ENCODE measurements at places on chromosomes 3 and 15.

DNA sequence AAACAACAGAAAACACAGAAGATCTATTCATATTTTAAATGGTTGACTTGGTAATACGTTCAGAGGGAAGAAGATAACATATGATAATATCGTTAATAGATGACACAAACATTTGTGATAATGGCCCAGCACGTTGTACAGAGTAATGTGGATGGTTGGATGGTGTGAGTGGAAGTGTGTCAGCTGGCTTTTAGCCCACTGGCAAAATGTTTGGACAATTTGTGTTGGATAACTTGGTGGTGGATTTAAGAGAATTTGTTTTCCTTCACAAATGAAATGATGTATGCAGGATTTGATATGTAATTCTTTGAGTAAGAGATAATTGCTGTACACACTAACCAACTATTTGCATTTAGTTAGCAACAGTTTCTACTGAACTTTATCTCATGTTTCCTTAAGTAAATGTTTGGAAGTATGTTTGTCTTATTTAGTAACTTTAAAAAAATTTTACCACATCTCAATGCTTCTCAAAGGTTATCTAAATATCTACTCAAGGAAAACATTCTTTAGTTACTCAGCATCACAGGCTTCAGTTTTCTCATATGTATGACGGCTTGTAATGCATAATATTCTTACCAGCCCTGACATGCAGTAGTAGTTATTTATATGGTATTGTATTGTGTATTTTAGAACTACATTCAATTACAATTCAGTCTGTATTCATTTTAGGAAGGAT, 328.5 kb upstream of the GOLIM4 start:
- no peak for DNase-seq

DNA sequence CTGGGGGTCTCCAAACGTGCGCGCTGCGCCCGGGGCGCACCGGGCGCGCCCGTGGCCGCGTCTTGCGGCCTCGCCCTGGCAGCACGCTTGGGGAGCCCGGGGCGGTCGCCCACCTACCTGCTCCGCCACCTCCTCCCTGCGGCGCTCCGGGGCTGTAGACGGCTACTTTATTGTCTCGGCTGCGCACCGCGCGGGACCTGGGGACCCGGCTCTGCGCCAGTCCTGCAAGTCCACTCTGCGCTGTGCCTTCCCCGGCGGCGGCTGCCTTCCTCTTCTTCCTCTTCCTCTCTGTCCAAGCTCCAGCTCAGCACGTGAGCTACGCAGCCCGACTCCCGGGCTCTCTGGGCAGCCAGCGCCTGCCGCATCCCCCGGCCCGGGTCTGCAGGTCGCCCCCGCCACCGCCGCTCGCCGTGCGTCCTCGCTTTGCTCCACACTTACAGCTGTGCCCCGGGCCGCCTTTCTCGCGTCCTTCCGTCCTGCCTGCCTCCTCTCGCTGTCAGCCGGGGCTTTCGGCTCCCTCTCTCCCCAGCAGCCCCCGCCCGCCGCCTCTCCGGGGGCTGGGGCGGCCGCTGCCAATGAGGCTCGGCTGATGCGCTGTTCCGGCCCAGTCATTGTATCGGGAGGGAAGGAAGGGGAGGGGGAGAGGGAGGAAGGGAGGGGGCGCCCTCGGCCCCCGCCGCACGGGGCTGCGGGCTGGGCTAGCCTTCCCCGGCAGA, 156.4 kb upstream of the FRMD4B start:
- no peak for DNase-seq

- DNase-seq, result no peak
Observed at GRCh38 chr3:128922804-128923459, 43.5 kb downstream of the ACAD9 start.

DNA sequence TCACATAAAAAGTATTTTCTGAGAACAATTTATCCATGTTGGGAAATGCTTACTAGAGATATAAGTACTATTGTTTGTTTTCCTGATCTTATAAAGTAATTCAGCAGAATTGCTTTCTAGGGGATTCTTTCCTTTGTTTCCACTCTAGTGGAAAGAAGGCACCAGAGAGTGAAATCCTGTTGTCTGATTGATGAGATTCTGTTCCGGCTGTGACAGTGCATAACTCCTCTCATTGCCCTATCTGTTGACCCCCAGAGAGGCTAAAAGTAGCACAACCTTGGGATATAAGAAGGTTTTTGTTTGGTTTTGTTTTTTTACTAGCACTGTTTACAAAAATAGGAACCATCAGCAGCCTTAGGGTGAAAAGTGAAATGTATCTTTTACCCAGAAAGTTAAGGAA, 114.1 kb downstream of the ALCAM start:
- DNase-seq, result no peak

GRCh38 chr15:90039996-90040395, 38.9 kb downstream of the ZNF710 start:
- DNase-seq, result no peak

DNA sequence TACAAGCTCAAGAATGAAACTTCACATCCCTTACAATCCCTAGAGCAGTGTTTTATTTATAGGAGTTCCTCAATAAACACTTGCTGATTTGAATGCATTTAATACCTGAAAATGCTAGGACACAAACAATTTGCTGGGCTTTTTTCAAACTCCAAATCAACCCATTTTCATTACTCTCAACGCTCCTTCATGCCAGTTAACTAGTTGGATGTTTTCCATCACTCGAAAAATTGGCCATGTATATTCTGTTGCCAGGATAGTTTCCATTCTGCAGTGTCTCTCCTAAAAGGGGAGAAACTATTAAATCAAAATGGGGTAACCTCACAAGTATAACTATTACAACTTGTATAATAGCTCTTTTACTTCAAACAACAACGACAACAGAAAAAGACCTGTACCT, 1.2 kb downstream of the GBE1 start:
- no peak for DNase-seq

GRCh38 chr3:130789782-130790322, 43.2 kb upstream of the PIK3R4 start:
- no peak for DNase-seq

Data from NCI-H446 treated with DMSO at 0.1 percent for 48 hours (cell line).